ENCODE measurements at places on chromosomes 4 and X.

GRCh38 chr4:37421614-37422013, 177.1 kb downstream of the NWD2 start:
- DNase-seq, result no peak

- no peak for DNase-seq
These were observed 879.6 kb upstream of the PCDH10 start for GRCh38 chr4:132269303-132269990.

DNA sequence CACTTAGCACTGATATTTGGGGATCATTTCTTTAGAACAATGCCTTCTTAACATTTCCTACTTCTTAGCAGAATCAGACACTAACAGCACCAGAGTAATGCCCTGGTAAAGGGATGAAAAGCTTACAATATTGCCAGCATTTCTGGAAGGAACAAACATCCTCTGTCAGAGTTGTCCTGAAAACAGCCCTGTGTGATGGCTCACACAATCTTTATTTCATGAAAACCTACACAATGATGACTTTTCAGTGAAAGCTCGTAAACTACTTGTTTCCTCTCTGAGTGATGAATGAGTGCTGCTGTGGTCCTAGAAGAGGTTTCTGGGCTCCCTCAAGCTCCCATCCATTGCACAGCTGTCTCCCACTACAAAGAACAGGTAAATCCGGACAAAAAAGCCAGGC, 52.8 kb downstream of the GPC4 start:
- DNase-seq, result no peak

DNA sequence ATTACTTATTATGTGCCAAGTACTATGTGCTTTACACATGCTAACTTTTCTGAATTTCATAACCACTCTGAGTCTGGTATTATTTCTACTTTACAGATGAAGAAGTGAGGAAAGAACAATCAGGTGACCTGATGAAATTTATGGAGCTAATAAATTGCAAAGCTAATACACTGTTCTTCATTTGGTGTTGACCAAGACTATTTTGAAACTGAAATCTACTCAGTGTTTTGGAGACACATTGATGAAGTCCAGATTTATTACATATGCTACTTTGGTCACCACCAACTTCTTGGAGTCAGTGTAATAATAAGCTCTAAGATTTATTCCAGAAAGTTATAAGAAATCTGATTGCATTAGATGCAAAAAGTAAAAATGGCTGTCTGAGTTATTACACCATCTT, 637.9 kb downstream of the FAT4 start:
- no peak for DNase-seq

- no peak for DNase-seq
These were observed 129.1 kb upstream of the LDB2 start for GRCh38 chr4:17027495-17027894.

- no peak for DNase-seq
These were observed 6.2 kb downstream of the SORCS2 start for GRCh38 chr4:7198440-7199128.

GRCh38 chr4:1771555-1772305, 21.4 kb upstream of the FGFR3 start:
- DNase-seq, result no peak

DNA sequence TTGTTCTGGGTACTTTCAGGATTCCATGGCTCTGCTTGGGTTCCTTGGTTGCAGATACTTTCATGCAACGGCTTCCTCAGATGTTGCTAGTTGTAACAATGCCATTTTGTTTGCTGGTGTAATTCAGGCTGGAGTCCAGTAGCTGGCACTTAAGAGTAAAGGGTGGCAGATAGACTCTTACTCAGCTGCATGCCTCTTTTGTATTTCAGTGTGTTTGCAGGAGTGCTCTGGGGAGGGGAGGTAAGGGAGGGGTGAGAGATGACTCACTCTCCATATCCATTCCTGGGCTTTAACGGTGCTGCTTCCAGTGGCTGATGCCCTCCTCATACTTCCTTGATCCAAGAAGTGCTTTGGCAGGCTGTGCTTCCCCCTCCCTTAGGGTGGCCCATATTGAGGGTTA, 155.2 kb downstream of the ZNF330 start:
- DNase-seq, result no peak

DNA sequence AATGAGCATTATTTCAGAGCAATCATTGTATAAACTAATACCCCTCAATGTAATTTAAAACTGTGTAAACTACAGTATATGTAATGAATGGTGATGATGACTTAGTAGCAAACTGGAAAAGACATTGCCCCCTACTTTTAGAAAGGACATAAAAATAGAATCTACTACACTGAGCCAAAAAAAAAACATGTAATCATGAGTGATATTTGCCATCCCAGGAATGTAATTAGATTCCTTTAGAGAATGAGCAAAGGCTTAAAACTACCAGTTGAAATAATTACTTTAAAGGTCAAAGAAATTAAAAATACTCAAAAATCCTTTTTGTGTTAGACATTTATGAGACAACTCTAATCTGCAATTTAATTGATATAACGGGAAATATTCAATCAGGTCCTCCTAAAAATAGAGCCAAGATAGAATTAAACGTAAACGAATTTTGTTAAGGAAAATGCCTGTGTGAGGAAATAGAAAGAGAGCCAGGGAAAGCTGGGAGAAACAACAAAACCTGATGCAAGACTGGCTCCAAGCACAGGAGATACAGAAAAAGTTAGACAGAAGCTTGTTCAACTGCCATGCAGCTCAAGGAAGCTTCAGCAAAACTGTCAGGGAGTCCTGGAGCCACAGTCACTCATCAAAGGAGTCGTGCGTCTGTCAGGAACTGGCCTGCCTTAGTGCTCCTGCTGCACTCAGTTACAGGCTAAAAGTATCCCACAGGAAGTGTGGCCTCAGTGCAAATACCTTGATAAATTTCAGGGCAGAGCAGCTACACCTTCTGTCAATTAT, 655.7 kb upstream of the INTU start:
- no peak for DNase-seq

- no peak for DNase-seq
These were observed 583.9 kb downstream of the BCOR start for GRCh38 chrX:39513836-39514235.

DNA sequence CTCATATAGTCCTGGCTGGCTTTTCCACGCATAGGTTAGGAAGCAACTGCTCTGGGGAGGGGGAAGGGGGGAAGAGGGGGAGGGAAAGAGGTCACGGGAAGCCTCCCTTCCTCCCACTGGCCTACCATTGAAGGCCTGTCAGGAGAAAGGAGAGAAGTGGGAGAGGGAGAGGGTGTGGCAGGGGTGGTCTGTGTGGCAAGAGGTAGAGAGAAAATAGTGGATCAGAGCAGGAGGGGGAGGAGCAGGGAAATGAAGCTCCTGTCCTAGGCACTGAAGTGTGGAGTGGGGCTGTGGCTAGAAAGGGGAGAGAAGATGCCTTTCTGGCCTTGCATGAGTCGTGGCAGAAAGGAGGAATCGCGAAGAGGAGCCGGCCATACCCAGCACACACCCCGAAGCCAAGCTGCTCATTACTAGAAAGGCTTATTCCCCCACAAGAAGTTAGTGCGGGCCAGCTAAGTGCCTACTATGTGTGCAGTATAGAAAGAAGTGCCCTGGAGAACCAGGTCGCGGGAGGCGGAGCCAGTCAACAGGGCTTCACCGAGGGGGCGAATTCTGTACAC, 1.1 kb upstream of the TMEM164 start:
- DNase-seq, result no peak

GRCh38 chr4:16034010-16034748, 49.6 kb downstream of the PROM1 start:
- DNase-seq, result no peak

DNA sequence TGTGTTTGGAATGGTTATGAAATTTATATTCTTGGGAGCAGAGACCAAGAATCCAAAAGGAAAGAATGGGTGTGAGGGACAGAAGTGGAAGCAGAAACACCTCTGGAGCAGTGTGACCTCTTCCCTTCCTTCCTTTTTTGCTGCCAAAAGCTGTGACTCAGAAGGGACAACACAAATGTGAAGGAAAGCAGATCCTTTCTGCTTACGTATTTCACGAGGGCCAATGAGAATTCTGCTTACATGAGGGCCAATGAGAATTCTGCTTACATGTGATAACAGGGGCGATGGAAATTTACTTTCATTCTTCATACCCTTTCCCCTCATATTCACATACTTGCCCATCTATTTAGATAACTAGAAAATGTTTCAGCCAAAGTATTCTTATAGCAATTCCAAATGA, 404.6 kb downstream of the PRDM5 start:
- DNase-seq, result no peak

DNA sequence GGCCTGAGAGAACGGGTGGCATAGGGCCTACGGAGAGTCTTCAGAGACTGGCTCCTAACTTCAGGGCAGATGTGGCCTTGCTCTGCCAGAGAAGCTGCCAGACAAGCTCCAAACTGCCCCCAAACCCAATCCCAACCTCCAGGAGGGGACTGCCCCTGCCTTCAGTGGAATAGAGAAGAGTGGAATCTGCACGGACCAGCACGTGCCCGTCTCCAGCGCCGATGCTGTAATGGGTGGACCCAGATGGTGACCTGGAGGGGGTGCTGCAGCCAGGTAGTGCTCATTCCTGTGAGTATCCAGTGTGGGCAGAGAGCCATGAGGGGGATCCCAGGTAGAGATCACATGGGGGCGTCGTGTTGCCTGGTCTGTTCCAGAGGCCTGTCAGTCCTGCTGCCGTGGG, 73.2 kb upstream of the NKX1-1 start:
- DNase-seq, result no peak

DNA sequence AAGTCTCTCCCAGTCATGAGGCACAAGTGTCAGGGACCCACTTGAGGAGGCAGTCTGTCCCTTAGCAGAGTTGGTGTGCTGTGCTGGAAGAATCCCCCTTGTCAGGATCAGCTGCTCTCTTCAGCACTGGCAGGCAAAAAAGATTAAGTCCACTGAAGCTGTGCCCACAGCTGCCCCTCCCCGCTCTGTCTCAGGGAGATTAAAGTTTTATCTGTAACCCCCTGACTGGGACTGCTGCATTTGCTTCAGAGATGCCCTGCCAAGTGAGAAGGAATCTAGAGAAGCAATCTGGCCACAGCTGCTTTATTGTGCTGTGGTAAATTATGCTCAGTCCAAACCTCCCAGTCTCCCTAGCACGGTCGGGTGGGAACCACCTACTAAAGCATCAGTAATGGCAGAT, 37.4 kb upstream of the HEPH start:
- DNase-seq, result no peak

GRCh38 chr4:151567056-151567455, 158.1 kb downstream of the FHIP1A start:
- DNase-seq, result no peak

DNA sequence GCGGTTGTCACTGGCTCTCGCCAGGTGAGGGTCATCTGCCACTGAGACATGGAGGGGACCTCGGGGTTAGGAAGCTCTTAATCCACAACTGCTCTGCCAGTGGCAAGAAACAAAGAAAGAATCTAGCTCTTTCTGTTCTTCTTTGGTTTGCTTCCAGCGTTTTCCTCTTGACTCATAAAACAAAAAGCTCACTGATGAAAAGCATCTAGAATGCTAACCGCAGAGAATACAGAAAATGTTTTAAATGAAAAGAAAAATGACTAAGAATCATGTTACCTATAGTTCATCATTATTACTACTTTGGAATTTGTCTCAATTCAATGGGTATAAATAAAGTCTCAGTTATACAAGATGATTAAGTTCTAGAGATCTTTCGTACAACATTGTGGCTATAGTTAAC, 274.8 kb upstream of the TENM3 start:
- no peak for DNase-seq

- no peak for DNase-seq
These were observed 799.6 kb upstream of the DIAPH2 start for GRCh38 chrX:95885074-95885473.

GRCh38 chr4:161760008-161760407, 403.8 kb downstream of the FSTL5 start:
- no peak for DNase-seq

- peak; percentile 19 for DNase-seq
These were observed 21.9 kb downstream of the ATP2B3 start for GRCh38 chrX:153539171-153539978.

DNA sequence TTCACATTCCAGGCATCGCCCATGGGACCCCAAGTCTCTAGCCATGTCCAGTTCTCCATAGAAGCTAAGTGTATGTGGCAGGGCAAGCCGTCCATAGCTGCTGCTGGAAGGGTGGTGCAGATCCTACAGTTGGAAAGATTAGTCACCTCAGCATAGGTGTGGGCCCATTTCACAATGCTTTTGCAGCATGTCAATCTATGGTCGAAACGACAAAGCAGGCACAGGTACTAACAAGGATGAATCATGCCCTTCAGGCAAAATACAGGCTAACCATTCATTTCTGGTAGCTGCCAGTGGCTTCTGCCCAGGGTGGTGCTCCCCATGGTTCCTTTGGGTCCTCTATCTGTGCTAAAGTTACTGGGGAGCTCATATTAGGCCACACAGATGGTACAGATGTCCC, 225.2 kb downstream of the ADGRL3 start:
- DNase-seq, result no peak

DNA sequence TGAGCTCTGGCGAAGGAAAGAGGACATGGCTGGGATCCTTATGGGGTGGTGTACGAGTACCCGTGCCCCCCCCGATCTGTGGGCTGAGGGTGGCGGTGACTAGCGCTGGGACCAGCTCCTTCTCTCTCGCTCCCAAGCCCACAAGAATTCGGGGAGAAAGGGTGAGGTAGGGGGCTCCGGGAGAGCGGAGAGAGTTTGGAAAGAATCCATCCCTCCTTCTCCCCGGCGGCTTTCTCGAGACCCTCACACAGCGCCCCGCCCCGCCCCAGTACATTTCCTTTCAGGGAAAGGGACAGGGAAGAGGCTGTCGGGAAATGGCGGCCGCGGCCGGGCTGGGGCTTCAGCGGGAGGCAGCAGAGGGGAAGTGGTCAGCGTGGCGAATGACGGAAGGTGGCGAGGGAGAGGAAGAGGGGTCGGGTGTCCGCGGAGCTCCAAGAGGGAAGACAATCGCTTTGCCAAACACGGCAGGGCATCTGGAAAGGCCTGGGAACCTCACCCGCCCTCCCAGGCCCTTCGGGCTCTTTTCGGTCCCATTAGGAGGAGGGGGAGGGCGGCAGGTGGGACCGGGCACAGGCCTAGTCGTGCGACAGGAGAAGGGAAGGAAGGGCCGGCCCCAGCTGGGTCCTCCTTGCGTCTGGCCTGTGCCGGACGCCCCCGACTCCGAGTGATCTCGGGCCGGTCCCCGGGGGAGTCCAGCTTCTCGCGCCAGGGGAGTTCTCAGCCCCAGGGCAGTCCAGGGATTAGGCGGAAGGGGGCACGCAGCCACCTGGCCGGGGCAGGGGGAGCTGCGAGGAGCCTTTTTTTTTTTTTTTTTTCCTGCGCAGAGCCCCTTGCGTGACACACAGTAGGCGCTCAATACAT, 10.2 kb downstream of the HNRNPH2 start:
- peak; percentile 30 for DNase-seq

GRCh38 chr4:80361329-80361900, 25.9 kb downstream of the CFAP299 start:
- DNase-seq, result no peak

DNA sequence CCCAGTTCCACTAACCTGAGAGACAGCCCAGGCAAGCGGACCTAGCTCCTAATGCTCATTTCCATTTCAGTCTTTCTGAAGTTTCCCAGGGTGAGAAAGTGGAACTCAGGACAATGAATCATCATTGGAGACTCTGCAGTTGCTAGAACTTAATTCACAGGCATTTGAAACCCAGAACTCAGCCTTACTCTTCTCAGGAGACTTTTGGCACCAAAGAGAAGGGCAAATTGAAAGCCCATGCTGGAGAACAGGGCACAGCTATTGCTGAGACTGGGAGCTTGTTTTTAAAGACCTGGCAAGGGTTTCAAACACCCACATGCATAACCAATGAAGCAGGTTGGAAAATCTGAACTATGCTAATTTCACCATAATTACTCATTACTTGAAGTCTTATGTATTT, 36.0 kb downstream of the BST1 start:
- DNase-seq, result no peak

GRCh38 chr4:23853986-23854660, 35.7 kb downstream of the PPARGC1A start:
- no peak for DNase-seq

Measured in effector memory CD4-positive, alpha-beta T cell (primary cell).